ENCODE measurements at places on chromosomes 4 and X. TPM values are rescaled to one million over a fixed set of nuclear protein-coding genes. Genes with fewer than 3 reads are reported as not detected.
A peak's percentile ranks its signal among the peaks of the same experiment; 100 is the strongest.

DNA sequence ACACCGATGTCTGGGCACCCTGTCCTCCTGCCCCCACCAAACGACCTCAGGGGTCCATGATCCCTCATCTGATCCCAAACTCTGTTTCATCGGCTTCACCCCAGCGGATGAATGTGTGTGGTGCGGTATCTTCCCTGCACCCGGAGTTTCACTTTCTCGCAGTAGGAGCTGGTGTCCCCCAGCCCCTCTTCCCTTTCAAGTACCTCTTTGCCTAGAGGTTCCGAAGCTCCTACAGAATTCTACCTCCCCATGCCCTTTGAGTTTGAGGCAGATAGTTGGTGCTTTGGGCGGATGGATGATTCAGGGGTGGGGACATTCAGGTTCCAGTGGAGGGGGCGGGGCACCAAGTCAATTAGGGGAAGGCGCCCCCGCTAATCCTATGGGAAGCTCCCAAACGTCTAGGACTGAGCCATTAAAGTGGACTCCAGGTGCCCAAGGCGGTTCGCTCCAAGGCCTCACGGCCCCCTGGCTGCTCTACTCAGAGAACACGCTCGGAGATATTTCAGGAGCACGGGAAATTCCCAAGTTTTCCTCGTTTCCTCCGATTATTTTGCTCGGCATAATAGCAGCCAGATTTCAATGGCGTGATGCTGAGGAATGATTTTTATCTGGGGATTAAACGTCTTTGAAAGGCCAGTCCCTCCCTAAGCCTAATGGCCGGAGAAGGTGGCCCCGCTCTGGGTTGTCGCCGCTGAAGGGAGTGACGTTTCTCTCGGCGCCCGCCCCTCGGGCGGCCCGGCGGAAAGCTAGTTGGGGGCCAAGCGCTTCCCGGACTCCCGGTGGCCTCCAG, 1.3 kb downstream of the MSX1 start:
- H3K4me1 ChIP-seq, result peaks cover 8% of the 10 kb centered on the region
- peak overlapping the region; percentile 95 for H3K4me3 ChIP-seq
- H3K27me3 ChIP-seq, result peaks cover 98% of the 10 kb centered on the region
- no peaks in the 10 kb centered on the region for H3K36me3 ChIP-seq

- H3K4me1 ChIP-seq, result no peaks in the 10 kb centered on the region
- H3K27ac ChIP-seq, result no peak overlapping the region
- DNase-seq, result no peak
- H3K36me3 ChIP-seq, result no peaks in the 10 kb centered on the region
- H3K27me3 ChIP-seq, result no peaks in the 10 kb centered on the region
- no peak overlapping the region for H3K4me3 ChIP-seq
These were observed 51.6 kb downstream of the CT47B1 start for GRCh38 chrX:120824021-120824420.

- H3K27ac ChIP-seq, result no peak overlapping the region
- no peak overlapping the region for H3K4me3 ChIP-seq
- peaks cover 37% of the 10 kb centered on the region for H3K27me3 ChIP-seq
- H3K4me1 ChIP-seq, result peaks cover 7% of the 10 kb centered on the region
- H3K36me3 ChIP-seq, result no peaks in the 10 kb centered on the region
These were observed 26.3 kb downstream of the PPP2R2C start for GRCh38 chr4:6446130-6446482.

GRCh38 chr4:44231006-44231405, 217.6 kb downstream of the KCTD8 start:
- H3K27me3 ChIP-seq, result no peaks in the 10 kb centered on the region
- no peak overlapping the region for H3K27ac ChIP-seq
- H3K36me3 ChIP-seq, result no peaks in the 10 kb centered on the region

- DNase-seq, result no peak
- no peaks in the 10 kb centered on the region for H3K4me1 ChIP-seq
- H3K27ac ChIP-seq, result no peak overlapping the region
- no peaks in the 10 kb centered on the region for H3K36me3 ChIP-seq
These were observed 87.4 kb upstream of the CT45A1 start for GRCh38 chrX:135625995-135626394.

GRCh38 chrX:124229374-124229773, 103.1 kb upstream of the TEX13D start:
- H3K4me3 ChIP-seq, result no peak overlapping the region
- H3K36me3 ChIP-seq, result no peaks in the 10 kb centered on the region
- no peak overlapping the region for H3K27ac ChIP-seq
- H3K4me1 ChIP-seq, result no peaks in the 10 kb centered on the region

DNA sequence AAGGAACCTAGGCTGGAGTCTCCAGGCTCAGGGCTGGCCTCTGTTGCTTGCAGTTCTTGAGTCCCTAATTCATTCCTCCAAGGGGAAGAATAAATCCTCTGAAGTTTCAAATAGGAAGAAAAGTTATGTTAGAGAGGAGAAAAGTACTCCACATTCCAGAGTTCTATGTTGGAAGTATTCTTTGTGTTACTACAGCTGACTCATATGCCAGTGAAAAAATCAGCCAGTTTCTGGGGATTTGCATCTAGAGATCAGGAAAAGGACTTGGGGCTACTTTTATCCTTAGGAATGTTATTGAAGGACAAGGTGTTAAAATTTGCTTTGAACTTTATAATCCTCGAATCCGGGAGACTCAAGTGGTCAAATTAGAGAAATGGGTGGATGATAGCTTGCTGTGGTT, 11.7 kb upstream of the NUDT9 start:
- no peaks in the 10 kb centered on the region for H3K36me3 ChIP-seq
- no peak overlapping the region for H3K4me3 ChIP-seq
- peaks cover 4% of the 10 kb centered on the region for H3K4me1 ChIP-seq

DNA sequence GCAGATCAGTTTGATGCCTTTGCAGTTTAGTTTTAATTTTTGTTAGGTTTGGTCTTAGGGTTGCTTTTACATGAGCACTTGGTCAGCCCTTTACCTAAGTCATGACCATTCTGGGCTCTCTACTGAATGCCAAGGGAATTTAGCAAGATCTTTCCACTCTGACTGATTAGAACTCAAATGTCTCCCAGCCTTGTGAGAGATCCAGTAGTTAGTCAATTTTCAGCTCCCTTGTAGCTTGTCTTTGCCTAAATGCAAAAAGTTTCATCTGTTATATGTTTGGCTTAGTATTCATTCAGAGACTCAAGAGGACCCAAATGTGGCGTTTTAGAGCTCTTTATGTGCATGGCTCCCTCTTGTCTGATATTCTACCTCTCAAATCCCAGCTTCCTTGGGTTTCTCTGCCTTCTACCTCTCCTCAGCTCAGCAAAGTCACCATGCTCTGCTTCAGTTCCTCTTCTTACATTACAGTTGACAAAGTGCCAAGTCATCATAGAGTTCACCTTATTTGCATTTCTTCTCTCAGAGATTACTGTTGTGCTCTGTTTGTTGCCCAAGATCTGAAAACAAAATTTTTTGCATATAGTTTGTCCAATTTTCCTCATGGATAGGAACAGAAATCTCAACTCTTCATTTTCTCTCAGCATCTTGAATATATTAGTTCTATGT, 17.5 kb upstream of the JAKMIP1 start:
- H3K27me3 ChIP-seq, result peaks cover 27% of the 10 kb centered on the region
- no peaks in the 10 kb centered on the region for H3K36me3 ChIP-seq
- no peaks in the 10 kb centered on the region for H3K4me1 ChIP-seq
- H3K27ac ChIP-seq, result no peak overlapping the region

Gene LINC00632
- 150 TPM for total RNA-seq

Gene KLF8
- total RNA-seq, result 3.8 TPM

Gene KDM6A
- 22.7 TPM for total RNA-seq

Gene C4orf50
- not detected for total RNA-seq

DNA sequence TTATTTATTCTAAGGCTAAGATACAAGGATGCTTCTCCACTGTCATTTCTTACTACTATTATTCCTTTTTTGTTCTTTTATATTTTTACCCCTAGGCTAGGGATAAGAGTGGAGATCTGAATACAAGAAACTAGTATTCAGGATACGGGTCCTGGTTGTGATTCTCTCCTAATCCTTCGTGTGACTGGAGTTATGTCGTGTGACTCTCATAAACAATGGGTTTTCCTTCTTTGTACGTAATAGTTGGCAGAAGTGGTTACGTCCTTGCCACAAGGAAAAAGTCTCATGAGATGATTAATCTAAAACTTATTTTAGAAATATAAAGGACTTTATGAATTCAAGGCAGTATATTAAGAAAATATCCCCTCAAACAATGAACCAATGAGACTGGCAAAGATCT, 497.2 kb upstream of the FAM241A start:
- H3K36me3 ChIP-seq, result no peaks in the 10 kb centered on the region
- H3K4me3 ChIP-seq, result no peak overlapping the region
- H3K4me1 ChIP-seq, result no peaks in the 10 kb centered on the region
- no peak for DNase-seq
- H3K27me3 ChIP-seq, result no peaks in the 10 kb centered on the region
- H3K27ac ChIP-seq, result no peak overlapping the region

Gene PPARGC1A
- 68.1 TPM for total RNA-seq

DNA sequence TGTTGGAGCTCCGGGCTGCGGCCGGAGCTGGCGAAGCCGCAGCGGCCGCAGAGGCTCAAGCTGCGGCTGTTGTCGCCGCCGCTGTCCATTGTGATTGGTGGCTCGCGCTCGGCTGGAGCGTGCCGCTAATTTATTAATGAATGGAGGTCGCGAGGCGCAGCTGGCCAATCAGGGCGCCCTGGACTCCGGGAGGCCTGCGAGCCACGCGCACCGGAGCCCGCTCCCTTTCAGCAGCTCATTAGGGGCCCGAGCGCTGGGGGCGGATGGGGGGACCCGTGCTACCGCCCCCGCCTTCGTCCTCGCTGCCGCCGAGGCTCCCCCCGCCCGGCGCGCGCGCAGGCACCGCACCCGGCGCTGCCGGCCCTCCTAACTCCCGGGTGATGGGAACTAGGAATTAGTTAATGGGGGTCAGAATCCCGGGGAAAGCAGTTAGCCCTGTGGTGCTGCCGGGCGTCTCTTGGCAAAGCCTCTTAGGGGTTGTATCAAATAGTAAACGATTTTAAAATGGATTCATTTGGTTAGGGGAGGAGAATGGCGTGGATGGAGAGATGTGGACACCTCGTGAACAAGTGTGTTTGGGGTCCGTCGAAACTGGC, 589 bp upstream of the NEUROG2 start:
- peaks cover 99% of the 10 kb centered on the region for H3K27me3 ChIP-seq
- no peaks in the 10 kb centered on the region for H3K36me3 ChIP-seq
- peak overlapping the region; percentile 52 for H3K4me3 ChIP-seq

Gene CNKSR2
- total RNA-seq, result 3.0 TPM

GRCh38 chrX:21972046-21972445, 31.5 kb downstream of the SMS start:
- no peak for DNase-seq
- H3K27ac ChIP-seq, result no peak overlapping the region

DNA sequence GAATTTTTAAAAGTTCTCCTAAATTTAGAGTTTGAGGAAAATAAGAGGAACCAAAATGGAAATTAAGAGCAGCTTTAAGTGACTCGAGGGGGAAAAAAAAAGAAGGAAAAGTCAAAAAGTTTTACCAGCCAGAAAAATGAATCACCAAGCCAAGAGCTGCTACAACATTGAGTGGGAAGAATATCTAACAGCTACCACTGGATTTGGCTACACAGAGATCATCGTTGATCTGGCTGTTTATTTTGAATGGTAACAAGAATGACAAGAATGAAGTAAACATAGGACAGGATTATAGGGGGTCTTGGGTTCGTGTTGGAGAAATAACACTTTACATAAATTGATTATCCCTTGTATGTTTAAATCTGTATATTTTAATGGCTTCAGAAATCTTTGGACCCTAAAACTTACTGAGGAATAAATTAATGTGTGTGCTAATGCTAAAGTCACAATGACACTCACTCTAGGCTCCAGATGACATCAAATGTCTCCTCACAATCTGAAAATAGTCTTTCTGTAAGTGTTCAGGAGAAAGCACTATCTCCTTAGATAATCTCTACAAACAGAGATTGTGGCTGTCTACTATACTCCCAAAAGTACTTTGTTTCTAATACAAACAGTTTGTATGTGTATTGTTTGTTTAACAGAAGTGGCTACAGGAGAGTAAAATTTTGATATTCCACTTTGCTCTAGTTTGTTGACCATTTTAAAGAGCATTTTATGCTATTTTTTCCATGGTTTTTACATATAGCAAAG, 3.1 kb upstream of the CSN3 start:
- H3K27ac ChIP-seq, result no peak overlapping the region
- H3K4me1 ChIP-seq, result no peaks in the 10 kb centered on the region
- no peak overlapping the region for H3K4me3 ChIP-seq
- no peak for DNase-seq
- H3K36me3 ChIP-seq, result no peaks in the 10 kb centered on the region

GRCh38 chr4:102104278-102104677, 241.0 kb downstream of the SLC39A8 start:
- no peak overlapping the region for H3K4me3 ChIP-seq
- H3K27ac ChIP-seq, result no peak overlapping the region
- H3K4me1 ChIP-seq, result no peaks in the 10 kb centered on the region
- H3K27me3 ChIP-seq, result no peaks in the 10 kb centered on the region
- H3K36me3 ChIP-seq, result no peaks in the 10 kb centered on the region

DNA sequence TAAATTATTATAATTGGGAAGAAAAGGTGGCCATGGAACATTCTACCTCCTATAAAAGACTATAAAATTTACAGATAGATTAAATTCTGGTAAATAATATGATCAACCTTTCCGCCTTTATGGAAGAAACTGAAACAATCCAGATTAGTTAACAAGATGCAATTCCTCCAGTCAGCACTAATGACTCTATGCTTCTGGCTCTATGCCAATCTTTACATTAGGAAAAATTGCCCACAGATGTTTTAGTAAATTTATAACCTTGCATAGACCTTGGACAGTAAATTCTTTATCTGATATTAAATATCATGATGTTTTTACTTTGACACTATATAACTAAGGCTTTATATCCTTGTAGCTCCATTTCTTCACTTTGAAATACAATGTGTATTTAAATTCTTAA, 2302.5 kb downstream of the ARAP2 start:
- no peak overlapping the region for H3K4me3 ChIP-seq
- no peaks in the 10 kb centered on the region for H3K36me3 ChIP-seq
- H3K27me3 ChIP-seq, result no peaks in the 10 kb centered on the region
- H3K4me1 ChIP-seq, result no peaks in the 10 kb centered on the region
- no peak overlapping the region for H3K27ac ChIP-seq

DNA sequence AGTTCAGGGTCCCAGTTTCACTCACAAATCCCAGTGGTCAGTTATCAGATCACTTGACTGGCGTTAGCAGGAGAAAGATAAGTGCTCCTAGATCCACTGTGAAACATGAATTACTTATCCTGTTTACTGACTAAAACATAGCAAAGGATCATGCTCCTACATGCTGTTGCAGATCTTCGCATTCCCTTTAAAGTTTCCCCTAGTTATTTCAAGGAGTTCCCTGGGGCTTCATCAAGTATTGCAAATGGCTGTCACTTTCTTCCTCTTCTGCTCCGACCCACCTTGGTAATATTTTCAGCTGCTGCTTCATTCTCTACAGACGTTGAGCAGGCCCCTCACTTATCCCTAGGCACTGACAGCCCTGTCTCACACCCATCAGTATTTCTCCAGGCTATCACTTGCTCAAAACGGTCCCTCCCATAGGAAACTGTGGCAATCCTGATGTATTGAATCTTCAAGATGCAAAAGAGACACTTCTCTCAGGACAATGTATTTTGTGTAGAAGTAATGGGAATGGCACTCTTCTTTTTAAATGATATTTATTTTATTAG, 466.0 kb downstream of the INPP4B start:
- H3K36me3 ChIP-seq, result no peaks in the 10 kb centered on the region
- H3K27me3 ChIP-seq, result no peaks in the 10 kb centered on the region
- DNase-seq, result no peak

Gene CHIC1
- 16.9 TPM for total RNA-seq

Gene SLC6A14
- not detected for total RNA-seq

Gene RNF212
- not detected for total RNA-seq

Gene CABS1
- not detected for total RNA-seq

Gene KCND1
- 1.3 TPM for total RNA-seq

GRCh38 chrX:85215946-85216345, 27.6 kb downstream of the SATL1 start:
- no peak overlapping the region for H3K4me3 ChIP-seq
- no peak for DNase-seq
- no peaks in the 10 kb centered on the region for H3K27me3 ChIP-seq
- H3K4me1 ChIP-seq, result no peaks in the 10 kb centered on the region
- no peak overlapping the region for H3K27ac ChIP-seq

Gene AIFM1
- total RNA-seq, result 146 TPM

Gene CLGN
- 53.7 TPM for total RNA-seq

Gene TKTL1
- total RNA-seq, result 5.2 TPM

Gene GUCY1B1
- total RNA-seq, result 28.6 TPM
